Activated naive CD4-positive, alpha-beta T cell (primary cell): ENCODE measurements at places on chromosomes 6 and 20.

GRCh38 chr6:132612449-132613108, 11.5 kb downstream of the TAAR2 start:
- DNase-seq = no peak

DNA sequence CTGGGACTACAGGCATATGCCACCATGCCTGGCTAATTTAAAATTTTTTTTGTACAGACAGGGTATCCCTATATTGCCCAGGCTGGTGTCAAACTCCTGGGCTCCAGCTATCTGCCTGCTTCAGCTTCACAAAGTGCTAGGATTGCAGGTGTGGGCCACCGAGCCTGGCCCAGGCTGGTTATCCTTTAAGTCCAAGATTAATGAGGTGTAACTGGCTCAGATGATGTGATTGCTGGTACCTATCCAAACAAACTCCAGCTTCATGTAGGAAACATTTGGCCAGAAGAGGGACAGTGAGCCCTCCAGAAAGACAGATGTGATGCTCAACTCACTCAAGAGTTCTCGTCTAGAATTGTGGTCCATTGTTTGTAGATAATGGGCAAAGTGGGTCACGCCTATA, 9.2 kb upstream of the ZNF318 start:
- DNase-seq = no peak

DNA sequence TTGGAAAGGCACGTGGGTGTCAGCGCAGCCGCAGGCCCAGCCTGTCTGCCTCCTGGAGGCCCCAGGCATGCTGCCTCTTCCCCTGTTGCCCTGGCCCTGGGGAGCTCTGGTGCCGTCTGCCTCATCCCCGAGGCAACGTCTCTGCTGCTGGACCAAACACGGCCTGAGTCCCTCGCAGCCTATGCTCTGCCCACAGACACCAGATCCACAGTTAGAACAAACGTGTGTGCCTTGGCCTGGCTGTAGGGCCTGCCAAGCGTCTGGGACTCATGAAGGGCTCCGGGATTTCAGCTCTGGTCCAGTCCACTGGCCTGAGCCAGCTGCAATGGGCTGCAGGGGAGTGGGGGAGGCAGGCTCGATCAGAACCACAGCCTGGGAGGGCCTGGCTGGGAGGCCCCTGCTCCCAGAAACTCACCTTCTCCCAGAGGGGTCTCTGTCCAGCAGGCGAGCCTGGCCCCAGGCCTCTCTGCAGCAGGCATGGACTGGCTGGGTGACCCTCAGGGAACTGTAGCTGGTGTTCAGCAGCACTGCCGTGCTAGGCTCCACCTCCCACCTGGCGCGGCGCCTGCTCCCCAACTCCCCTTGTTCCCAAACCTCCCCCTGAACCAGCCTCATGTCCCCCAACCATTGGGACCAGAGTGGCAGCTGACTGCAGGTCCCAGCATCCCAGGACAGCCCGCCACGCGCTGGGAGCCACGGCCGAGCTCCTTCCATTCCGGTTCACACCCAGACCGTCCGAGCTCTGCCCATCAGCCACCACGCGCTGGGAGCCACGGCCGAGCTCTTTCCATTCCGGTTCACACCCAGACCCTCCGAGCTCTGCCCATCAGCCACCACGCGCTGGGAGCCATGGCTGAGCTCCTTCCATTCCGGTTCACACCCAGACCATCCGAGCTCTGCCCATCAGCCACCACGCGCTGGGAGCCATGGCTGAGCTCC, 197.0 kb downstream of the DLL1 start:
- no peak for DNase-seq

GRCh38 chr6:34025861-34026260, 120.0 kb downstream of the GRM4 start:
- no peak for DNase-seq

GRCh38 chr6:148887181-148887580, 140.4 kb downstream of the UST start:
- no peak for DNase-seq

DNA sequence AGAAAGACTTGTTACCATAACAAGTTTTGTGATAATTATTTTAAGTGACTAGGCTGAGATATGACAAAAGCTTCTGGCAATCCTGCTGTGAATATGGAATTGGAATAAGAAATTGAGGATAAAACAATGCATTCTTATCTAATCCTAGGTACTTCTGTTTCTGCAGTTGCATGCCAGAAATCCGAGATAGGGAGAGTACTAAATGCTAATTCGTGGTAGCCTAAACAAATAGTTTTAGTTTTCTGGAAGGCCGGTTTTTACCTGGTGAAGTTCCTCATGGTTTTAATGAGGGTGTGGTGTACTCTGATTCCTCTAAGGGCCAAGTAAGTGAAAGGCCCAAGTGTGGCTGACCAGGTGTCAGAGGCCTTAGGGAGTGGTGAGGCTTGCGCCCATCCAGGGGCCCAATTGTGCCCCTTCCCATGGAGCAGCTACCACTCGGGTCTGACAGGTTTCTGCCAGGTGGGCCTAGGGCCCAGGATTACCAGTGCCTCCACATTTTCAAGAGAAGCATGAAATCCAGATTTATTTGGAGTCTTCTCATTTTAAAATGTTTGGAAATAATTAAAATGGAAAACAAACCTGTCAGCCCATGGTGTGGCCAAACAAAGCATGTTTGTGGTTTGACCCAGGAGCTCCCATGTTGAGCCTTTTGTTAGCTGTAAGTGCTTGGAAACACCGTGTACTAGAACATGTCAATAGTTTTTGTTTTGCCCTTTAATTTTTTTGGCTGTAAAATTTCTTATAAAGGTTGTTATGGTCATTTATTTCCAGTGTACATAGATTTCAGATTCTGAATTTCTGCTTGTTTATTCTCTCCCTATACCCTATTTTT, 6.6 kb downstream of the PLCB4 start:
- DNase-seq = no peak

GRCh38 chr20:59823491-59824259, 109.8 kb downstream of the SYCP2 start:
- no peak for DNase-seq

DNA sequence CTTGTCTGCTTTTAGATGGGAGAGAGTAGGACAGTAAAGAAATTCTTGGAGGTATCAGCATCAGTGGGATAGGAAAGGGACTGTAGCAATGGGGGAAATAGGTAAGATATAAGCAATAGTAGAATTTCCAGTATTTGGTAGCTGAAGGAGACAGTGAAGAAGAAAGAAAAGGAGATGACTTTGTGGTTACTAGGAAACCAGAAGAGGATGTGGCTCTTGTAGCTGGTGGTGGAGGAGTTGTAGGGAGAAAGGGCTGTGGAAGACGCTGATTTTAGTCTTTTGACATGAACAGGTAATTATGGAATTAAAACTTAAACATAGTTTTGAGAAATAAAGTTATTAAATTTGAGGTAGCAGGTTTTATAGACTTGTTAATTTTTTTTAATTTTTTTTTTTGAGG, 26.1 kb downstream of the SH3BGRL2 start:
- DNase-seq = no peak

DNA sequence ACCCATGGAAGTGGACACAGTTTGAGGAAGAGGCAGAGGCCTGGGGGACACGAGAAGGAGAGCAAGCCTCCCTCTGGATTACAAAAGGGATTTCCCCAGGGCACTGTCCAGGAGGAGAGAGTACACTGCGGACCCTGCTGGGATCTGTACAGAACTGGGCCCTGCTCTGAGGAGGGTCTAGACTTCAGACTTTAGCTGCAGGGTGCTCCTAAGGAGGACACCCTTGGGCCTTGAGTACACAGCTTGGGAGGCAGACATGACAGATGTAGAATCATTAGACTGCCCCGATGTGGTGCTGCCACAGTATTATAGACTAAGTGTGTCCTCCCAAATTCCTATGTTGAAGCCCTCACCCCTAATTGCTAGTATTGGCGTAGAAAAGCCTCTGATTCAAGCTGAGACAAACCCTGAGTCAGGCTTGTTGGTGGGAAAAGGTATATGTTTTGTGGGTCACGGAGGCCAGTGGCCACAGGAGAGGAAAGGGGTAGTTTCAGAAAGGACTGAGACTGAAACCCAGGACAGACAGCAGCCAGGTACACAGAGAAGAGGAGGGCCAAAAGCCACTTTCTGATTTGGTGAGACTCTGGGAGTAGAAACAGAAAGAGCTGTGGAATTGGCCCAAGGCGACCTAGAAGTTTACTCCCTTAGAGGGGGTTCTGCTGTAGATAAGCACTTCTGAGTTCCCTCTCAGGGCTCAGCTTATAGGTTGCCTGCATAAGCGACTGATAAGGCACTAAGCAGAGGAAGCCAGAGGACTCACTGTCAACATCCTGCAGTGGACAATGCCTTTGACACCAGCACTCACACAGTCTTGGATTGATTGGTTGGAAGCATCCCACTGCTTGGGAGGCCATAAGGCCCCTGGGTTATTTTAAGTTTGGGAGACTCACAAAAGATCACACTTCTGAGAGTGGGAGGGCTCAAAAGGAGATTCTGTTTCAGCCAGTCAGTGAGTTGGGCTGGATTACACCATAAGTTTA, 16.5 kb upstream of the SH3BGRL2 start:
- DNase-seq = no peak

- DNase-seq = no peak
These were observed 634 bp downstream of the ITPA start for GRCh38 chr20:3209946-3210317.

- no peak for DNase-seq
These were observed 16.0 kb upstream of the TRIM38 start for GRCh38 chr6:25946631-25947030.

GRCh38 chr6:35629876-35630378, 58.8 kb downstream of the FKBP5 start:
- DNase-seq = no peak

DNA sequence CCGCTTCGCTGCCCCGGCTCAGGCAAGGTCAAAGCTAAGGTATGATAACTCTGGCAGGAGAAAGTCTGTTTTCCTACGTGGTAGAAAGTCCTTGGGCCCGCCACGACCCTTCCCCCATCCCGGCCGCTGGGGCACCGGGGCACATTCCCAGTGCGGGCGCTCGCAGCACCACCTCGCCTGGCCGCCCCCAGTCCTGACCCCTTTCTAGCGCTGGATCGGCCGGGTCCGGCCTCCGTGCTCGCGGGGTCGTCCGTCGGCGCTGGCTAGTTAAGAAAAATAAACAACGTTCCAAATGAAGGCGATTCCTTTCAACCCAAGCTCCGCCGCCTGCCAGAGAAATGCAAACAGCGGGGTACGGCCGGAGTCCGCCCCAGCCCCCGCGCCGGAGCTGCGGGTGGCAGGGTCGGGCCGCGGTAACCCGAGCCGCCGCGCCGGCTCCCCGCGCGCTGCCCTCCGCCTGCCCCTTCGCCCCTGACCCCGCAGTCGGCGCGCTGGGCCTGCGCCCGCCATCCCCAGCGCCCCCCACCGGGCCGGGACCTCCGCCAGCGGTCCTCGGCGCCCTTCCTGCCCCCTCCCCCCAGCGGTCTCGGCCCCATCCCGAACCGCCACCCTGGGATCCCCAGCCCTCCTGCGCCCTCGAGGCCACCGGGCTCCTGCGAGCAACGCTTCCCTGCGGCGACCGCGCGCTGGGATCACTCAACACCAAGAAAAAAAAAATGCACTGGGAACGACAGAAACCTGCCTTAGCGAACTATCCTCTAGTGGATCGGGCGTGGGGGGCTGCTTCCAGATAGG, 37.6 kb downstream of the NCR2 start:
- no peak for DNase-seq

- no peak for DNase-seq
These were observed 36.9 kb downstream of the UNC5CL start for GRCh38 chr6:41002168-41002567.

- no peak for DNase-seq
These were observed 4.5 kb upstream of the FASTKD5 start for GRCh38 chr20:3164043-3164762.

GRCh38 chr20:22807045-22807444, 222.7 kb upstream of the FOXA2 start:
- no peak for DNase-seq

DNA sequence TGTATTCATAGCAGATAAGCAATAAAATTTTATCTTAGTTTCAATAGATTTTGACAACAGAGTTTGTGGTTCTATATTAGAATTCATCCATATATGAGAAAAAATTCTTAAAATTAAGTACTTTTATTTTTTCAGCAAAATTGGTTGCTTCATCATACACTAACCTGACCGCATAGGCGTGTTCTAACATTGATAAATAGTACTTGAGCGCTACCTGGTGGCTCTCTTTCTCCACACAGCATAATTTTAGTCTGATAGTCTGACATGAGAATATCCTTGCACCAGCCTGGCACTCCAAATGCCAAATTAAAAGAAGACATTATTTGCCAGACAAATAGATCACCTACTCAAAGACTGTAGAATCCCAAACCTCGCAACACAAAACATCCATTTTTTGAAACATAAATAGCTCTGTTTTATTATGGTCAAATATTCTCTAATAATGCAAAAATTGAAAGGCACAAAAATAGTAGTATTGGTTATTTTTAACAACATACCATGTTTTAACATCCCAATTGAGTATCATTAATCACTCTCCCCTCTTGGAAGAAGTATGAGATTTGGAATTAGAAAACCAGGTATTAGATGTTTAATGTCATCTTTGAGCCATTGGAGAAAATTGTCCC, 33.0 kb upstream of the FILIP1 start:
- DNase-seq = peak; percentile 1

GRCh38 chr6:81612136-81612535, 140.3 kb downstream of the TENT5A start:
- no peak for DNase-seq

GRCh38 chr6:9543649-9544048, 871.2 kb downstream of the TFAP2A start:
- DNase-seq = no peak

DNA sequence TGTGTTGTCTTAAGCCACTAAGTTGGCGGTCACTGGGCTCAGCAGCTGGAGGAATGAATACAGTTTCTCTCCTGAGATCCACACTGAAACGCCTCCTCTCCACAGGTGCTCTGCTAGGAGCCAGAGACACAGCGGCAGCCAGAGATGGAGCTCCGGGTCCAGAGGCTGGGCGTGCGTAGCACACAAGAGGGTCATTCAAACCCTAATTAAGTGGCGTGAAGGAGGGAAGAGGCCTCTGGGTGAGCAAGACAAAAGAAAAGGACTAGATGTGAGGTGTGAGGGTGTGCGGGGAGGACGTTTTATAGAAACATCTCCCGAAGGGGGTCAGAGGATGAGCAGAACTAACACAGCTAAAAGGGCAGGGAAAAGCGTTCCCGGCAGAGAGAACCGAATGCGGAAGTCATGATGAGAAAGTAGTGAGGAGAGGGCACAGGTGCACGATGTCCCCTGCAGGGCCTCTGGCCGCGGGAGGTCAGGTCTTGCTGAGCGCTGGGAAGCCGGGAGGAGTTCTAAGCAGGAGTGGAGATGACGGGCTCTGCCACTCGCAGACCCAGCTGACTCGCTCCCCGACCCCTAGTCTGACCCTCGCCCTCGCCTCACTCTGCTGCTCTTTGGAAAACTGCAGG, 54.4 kb downstream of the BMP7 start:
- no peak for DNase-seq
